ENCODE measurements at places on chromosomes 6 and 20.

- DNase-seq = no peak
Observed at GRCh38 chr20:35443003-35443402, 5.0 kb upstream of the GDF5 start.

GRCh38 chr20:54843431-54843830, 368.0 kb downstream of the DOK5 start:
- no peak for DNase-seq

DNA sequence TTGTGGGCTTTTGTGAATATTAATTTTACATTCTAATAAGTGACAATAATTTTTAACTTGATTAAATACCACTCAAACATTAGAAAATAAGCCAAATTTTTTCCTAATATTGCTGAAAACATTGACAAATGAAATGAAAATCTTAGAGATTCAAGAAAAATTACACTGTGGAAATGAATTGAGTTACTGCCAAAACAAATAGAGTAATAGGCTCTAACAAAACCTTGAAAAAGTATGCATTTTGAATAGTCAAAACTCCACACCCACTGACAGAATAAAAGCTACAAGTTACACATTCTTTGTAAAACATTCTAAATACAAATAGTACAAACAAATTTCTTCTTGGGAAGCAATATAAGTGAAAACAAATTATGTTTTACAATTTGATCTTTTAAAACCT, 5.9 kb downstream of the TBX18 start:
- DNase-seq = no peak

DNA sequence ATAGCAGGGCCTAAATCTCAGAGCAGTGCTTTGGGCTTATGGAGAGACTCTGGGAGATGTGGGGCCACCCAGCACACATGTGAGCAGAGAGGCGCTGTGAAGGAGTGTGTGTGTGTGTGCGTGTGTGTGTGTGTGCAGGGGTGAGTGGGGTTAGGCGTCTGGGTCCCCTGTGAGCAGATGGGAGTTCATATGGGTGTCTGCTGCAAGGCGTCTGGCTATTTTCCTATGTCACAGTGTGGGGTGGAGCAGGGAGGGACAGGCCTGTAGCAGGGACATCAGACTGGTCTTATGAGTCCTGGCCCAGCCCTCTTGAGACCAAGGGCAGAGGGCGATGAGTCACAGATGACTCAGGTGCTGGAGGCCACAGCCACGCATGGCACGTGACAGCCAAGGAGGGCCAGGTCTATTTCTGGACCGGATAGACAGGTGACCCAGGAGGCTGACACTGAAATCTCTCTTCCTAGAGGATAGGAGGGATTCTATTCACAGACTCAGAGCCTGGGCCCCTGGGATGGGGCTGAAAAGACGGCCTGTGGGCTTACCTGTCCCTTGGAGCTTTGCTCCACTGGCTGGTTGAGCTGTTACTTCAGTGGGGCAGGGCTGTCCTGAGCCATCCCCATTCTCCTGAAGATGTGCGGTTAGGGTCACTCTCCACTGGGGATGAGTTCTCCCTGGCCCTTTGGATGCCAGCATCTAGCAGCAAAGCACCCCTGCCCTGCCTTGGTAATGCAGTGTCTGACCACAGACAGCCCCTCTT, 28.9 kb downstream of the VEGFA start:
- no peak for DNase-seq

- no peak for DNase-seq
Observed at GRCh38 chr6:31844507-31844906, 17.0 kb downstream of the HSPA1B start.

- no peak for DNase-seq
Observed at GRCh38 chr20:1121429-1121828, 3.0 kb downstream of the PSMF1 start.

GRCh38 chr6:158068893-158069799, 87.5 kb downstream of the SYNJ2 start:
- no peak for DNase-seq

GRCh38 chr20:48805286-48805685, 22.5 kb downstream of the PREX1 start:
- no peak for DNase-seq

DNA sequence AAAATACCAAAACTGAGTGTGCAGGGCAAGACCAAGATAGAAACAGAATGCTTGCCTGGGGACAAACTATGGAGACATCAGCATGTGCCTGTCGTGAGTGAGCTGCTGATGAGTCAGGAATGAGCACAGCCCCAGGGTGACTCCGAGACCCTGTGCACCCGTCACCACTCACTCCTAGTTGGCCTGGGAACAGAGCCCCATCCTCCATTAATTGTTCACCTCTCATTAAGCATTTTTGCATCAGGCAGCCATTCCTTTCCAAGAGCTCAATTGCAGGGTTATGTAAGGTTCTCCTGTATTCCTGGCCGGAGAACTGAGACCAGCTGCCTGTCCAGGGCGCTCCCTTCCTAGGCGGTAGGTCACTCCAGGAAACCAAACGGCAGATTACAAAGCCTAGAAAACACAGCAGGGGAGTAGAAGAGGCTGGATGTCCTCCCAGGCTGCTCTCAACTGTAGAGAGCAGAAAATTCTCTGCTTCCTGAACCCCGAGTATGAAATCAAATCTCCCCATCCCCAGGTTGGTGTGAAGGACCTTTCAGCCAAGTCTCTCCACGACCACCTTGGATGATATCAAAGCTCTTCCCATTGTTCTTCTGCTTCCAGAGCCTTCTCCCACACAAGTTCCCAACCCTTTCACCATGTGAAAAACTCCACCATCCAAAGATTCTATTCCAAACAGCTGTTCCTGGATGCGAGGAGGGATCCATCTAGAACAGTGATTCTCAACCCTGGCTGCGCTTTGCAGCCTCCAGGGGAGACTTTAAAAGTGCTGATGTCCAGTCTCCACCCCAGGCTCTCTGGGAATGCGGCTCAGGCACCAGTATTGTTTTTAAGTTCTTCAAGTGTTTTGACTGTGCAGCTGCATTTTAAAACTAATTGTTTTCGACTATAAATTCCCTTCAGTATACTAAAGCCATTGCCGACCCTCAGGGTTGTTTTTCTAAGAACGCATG, 532.6 kb upstream of the JARID2 start:
- no peak for DNase-seq

- no peak for DNase-seq
Observed at GRCh38 chr6:139329224-139329623, 37.4 kb upstream of the TXLNB start.

DNA sequence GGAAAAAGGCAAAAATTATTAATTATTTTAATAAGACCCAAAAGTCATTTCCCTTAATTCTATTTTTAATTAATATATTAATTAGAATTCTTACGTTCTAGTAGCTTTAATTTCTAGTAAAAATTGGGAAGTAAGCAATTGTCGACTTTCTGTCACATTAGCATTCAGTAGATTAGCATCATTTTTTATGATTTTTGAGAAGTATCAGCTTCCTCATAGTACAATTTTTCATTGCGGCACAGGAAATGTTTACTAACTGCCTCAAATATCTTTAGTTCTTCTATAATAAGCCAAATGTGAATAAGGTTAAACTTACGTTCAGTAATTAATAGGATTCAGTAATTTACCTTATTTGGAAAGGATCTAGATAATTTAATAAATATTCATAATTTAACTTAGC, 687.4 kb downstream of the EPM2A start:
- DNase-seq = no peak
